Activated effector memory CD4-positive, alpha-beta T cell treated with Interleukin-2 at 50 U/mL for 16 hours (primary cell): ENCODE measurements at places on chromosomes 3 and 15.

DNA sequence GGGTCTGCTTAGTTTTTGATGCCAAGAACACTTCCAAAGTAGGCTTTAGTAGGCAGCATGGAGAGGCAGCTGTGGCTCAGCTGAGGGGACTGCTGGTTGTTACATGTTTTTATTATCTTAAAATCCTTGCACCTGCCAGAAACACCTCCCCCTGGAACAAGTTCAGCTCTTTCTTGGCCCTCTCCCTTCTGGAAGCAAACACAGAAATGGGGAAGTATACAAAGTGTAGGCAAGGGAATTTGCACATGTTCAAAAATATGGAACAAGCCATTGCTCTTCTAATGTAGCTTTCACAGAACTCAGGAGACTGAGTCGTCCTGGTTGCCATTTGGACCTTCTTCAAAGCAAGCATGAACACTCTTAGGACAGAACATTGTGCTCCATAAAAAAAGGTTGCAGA is 169.1 kb upstream of the SEMA6D start:
- DNase-seq, result no peak

DNA sequence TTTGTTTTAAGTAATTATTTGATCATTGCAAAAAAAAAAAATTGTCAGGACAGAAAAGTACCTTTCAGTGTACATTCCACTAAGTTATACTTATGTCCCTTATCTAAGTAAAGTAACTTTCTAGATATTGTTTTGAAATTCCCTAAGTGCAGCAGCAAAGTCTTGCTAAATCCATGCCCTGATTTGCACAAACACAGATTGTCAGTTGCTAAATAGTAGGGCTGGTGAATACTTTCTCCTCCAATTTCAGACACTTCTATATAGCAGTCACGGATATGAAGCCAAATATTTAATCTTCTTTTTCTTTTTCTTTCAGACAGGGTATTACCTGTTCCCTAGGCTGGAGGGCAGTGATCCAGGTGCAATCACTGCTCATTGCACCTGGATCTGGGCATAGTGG is 12.9 kb downstream of the LRRC2 start:
- no peak for DNase-seq

GRCh38 chr15:57752436-57752835 is 45.9 kb downstream of the POLR2M start:
- DNase-seq, result no peak

DNA sequence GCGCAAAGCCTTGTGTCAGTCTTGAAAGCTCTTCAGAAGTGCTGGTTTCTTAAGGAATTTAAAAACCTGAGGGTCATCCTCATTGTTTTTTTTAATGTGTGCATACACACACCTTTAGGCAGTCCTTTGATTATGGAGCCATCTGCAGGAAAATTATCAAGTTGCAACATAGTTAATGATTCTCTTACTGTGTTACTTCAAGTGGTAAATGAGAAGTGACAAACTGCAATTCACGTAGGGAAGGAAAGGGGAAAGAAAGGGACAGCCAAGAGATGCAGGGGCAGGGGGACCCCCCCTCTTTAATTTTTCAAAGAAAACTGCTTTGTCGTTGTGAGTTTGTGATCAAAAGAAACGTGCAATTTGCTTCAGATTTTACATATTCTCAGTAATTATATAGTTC is 162.4 kb upstream of the CGNL1 start:
- no peak for DNase-seq

- DNase-seq, result no peak
Measured at GRCh38 chr3:107392549-107393165, 15.4 kb downstream of the CCDC54 start.

DNA sequence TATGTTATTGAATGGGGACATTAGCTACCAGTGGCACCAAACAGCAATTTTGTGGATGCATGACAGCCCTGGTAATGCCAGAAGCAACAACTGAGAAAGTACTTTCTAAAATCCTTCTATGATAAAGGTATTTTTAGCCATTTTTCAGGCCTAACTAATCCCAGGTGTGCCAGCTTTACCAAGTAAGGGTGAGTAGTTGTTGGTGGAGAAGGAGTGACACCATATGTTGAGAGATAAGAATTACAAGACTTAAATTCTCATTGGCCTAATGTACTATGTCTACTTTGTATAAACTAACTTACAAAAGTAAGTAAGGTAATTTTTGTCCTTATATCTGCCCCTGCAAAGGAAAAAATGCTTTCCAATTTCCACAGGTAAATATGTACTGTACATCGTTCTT is 4.1 kb upstream of the COX17 start:
- no peak for DNase-seq

DNA sequence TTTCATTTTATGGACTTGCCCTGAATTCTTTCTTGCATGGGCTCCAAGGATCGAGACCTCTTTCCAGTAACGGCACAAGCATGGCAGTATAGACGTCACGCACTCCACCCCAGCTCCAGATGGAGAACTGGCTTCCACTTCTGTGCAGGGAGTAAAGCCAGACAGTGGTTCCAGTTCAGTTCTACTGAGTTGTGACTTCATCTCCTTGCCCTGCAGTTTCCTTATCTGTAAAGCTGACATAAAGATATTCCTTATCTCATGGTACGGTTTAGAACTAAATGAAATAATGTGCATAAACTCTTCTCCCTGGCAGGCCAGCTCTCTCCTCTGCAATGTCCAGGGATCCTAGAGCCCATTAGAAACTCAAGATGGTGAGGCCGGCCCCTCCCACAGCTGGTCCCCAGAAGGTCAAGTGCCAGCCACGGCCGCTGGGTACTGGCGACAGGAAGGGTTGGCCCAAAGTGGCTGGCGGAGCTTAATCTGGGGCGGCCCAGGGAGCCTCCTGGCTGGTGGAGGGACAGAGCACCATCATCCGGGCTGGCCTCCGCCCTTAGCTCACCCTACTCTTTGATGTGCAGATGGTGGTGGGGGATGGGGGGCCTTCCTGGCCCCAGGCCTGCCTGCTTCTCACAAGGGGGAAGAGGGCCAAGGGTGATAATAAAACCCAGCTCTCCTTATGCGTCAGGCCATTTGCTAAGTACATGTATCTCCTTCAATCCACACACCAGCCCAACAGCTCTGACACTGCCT is 7.2 kb downstream of the MESP2 start:
- no peak for DNase-seq

DNA sequence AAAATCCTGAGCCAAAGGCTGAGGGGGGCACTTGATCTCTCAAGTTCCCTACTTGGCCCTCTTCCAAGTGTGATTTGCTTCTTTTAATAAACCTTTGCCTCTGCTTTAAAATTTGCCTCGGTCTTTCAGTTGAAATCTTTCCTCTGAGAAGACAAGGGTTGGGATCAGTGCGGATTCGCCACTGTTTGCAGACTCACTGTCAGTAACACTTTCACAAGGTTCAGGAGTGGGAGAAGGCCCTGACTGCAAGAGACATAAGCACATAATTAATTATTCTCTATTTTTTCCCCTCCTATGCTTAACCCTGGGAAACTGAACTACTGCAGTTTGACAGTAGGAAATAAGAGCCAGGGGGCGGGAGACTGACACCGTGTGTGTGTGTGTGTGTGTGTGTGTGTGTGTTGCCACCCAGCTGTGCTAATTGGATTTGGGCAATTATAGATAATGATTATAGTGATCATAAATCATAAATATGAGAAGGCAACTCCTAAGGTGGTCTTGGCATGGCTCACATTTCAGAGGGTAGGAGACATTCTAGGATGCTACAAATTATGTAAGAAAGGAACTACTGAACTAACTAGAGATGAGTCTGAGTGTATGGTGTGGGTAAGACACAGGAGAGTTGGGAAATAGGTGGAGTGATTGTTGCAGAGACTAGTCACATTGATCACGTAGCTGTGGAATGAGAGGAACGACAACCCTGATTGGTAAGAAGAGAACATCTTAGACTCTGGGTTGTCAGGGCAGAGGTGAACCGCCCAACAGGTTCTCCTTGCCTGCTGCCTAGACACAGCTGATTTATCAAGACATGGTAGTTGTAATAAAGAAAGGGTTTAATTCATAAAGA is 5.5 kb upstream of the ZNF662 start:
- DNase-seq, result no peak

- DNase-seq, result no peak
Measured at GRCh38 chr3:40869939-40870338, 329.4 kb upstream of the CTNNB1 start.

GRCh38 chr3:170600005-170600624 is 14.2 kb upstream of the SLC7A14 start:
- DNase-seq, result no peak

DNA sequence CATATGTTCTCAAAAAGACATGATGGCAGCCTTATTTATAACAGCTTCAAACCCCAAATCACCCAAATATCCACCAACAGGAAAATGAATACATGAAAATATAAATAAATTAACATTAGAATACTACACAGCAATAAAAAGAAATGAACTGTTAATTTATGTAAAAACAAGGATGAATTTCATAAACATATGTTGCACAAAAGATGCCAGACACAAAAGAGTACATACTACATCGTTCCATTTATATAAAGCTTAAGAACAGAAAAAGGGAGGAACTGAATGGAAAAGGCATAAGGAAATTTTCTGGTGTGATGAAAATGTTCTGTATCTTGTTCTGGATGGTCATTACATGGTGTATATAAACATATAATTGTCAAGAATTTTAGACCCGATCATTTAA is 69.9 kb upstream of the TUSC7 start:
- no peak for DNase-seq

DNA sequence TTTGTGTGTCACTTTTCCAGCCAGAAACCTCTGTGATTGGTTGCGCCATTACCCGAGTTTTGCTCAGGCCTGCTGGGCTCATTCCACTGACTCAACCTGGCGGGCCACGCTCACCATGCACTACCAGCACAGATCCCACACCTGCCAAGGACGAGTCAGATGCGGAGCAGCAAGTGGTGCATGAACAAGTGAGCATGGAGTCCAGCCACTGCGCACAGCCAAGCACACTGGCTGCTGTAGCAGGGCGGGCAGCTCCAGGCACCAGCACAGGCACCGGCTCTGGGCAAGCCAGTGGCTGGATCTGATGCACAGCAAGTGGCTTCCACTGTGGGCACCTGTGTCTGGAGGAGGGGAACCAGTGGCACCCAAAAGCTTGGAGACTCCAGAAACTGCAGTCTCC is 110.4 kb downstream of the CBLB start:
- DNase-seq, result no peak

DNA sequence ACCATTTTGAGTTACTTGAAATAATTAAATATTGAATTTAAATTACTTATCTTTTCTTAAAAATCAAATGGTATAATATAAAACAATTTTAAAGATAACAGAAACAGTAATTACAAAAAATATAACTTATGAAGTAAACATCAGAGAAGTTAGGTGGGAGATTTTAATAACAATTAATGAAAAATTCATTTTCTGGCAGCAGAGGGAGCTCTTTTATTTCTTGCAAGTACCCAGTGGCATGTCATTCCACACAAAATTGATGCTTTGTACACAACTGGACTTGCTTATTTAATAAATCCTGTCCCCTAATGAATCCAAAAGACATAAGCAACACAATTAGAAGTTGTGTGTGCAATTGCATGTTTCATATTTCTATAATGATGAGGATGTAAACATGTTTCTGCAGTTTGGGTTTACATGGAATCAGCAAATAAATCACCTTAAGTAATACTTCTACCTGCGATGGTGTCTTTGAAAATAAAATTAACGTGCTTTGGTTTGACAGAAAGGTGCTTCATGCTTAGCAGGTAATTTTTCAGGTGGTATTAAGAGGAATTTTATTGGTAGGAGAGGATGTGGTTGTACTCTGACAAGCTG is 861.3 kb downstream of the ZPLD1 start:
- no peak for DNase-seq

- no peak for DNase-seq
Measured at GRCh38 chr3:187136337-187136736, 3.0 kb downstream of the RPL39L start.

GRCh38 chr3:29140666-29141065 is 140.2 kb upstream of the RBMS3 start:
- DNase-seq, result no peak

- DNase-seq, result no peak
Measured at GRCh38 chr3:154285221-154285620, 39.1 kb downstream of the DHX36 start.

DNA sequence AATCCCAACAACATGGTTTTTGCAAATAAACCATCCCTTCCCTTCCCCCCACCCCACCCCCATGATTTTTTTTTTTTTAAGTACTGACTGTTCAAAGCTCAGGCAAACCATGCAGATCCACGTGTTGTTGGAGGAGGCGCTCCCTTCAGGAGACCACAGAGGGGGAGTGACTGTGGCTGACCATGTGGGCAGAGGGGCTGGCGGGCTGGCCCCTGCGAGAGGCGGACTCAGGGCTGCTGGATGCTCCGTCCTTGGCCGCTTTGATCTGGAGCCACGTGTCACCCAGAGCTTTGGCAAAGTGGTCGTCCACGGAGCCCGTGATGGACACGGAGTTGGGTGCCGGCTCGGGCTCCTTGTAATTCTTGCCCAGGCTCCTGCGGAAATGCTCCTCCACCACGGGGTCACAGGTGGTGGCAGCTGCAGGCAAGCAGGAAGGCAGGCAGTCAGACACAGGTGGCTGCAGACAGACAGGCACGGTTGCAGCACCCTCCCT is 85.3 kb downstream of the VGLL4 start:
- no peak for DNase-seq

GRCh38 chr3:160343132-160343531 is 55.9 kb downstream of the IFT80 start:
- no peak for DNase-seq

GRCh38 chr3:78414261-78414660 is 1353.5 kb downstream of the ROBO1 start:
- DNase-seq, result no peak

DNA sequence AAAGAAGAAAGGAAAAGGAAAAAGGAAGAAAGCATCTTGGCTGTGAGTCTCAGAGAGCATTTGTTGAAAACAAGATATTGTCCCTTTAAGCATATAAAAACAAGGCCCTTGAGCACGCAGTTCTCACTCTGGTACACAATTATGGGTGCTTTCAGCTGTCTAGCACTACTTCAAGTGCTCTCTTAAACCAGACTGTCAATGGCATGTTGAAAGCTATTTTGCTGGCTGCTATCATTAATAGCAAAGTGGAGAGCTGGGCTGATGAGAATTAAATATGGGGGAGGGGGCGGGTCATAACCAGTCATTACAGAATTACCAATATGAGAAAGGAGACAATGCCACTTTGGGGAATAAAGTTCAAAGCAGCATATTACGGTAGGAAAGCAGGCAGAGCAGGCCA is 9.3 kb downstream of the TLE3 start:
- no peak for DNase-seq

GRCh38 chr15:90423801-90424319 is 35.8 kb downstream of the IQGAP1 start:
- DNase-seq, result no peak

DNA sequence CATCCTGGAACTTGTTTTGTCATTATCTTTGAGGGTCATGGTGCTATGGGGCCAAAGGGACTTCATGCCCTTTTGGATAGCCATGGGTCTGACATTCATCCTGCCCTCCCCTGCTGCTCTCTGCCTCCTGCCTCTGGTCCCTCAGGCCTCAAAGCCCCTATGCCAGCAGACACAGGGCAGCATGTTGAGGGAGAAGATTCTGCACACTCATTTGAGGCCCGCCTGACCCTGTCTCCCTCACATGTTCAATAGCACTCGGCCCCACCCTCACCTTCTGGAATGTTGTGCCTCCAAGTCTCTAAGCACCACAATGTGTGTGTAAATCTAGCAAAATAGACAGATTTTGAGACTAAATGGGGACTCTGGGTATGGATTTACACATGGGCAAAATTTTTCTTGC is 178.7 kb upstream of the ANKRD28 start:
- no peak for DNase-seq

GRCh38 chr3:114644367-114644766 is 350.5 kb downstream of the TIGIT start:
- DNase-seq, result no peak

GRCh38 chr3:4836516-4836915 is 142.7 kb upstream of the BHLHE40 start:
- DNase-seq, result no peak
